Anterior cingulate cortex (tissue), 58 donors: ENCODE measurements at places on chromosomes 6 and 20.

- DNase-seq, result no peak
Measured at GRCh38 chr20:56429502-56429901, 17.4 kb downstream of the CASS4 start.

DNA sequence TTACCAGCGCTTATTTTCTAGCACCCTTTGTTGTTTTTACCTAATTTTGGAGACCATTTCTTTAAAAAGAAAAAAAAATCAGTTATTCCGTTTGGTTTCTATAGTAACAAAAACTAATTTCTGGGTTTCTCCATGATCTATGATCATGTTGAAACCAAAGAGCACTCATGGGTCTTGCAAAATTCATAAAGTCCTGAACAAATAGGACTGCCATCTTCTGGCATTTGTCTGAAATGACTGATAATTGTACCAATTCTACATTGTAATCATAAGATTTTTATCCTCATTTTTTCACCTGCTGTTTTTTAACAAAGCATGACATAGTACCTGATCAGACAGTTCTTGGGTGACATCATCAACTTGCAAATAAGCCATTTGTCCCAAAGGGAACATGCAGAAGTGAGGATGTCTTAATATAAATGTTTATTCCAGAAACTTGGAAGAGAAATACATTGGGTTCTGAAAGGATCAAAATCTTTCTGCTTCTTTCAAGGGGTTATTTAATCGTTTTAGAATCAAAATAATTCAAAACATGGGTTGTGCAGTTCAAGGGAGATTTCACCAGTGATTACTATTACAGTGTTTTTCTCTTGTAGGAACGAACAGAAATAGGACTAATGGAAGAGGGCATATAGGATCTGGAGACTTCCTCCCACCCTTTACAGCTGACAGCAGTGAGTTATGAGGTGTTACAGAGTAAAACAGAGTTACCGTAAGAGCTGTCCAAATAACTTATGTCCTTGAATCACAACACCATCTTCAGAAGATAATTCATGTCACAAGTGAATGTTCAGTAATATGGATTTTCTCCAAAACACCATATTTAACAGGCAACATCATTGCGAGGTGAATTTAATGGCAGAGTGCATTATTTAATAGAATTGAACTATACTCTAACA lies 87.1 kb upstream of the GJE1 start:
- no peak for DNase-seq

DNA sequence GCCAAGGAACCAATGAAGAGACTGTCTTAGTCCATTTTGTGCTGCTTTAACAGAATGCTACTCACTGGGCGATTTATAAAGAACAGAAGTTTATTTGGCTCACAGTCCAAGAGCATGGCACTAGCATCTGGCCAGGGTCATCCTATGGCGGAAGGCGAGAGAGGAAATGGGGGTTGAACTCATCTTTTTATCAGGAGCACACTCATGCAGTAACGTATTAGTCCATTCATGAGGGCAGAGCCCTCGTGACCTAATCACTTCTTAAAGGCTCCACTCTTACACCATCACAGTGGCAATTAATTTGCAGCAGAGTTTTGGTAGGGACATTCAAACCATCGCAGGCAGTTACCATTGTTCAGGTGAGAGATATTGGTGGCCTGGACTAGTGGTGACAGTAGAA lies 8.5 kb downstream of the ARFGEF2 start:
- no peak for DNase-seq

GRCh38 chr6:159902620-159903019 lies 11.8 kb downstream of the MAS1 start:
- DNase-seq, result no peak

DNA sequence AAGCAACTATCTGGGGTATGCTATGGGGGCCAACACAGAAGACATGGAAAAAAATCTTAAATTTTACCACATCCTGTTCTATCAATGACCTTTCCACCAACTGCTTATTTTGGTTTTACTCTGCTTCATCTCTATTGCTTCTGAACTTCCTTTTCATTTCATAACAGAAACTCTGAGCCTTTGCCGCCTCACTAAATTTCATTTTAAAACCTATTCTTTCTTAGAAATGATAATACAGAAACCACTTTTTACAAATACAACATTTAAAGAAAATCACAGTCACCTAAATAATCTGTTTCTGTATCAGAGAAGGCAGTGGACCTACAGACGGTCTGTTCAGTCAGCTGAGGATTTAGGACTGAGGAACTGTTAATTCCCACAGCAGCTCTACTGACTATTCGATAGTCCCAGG lies 117.5 kb downstream of the KCNQ5 start:
- no peak for DNase-seq

GRCh38 chr20:1469925-1470571 lies 3.4 kb upstream of the NSFL1C start:
- DNase-seq, result peak; percentile 12

GRCh38 chr20:58666702-58667101 lies 15.6 kb downstream of the STX16 start:
- DNase-seq, result no peak

DNA sequence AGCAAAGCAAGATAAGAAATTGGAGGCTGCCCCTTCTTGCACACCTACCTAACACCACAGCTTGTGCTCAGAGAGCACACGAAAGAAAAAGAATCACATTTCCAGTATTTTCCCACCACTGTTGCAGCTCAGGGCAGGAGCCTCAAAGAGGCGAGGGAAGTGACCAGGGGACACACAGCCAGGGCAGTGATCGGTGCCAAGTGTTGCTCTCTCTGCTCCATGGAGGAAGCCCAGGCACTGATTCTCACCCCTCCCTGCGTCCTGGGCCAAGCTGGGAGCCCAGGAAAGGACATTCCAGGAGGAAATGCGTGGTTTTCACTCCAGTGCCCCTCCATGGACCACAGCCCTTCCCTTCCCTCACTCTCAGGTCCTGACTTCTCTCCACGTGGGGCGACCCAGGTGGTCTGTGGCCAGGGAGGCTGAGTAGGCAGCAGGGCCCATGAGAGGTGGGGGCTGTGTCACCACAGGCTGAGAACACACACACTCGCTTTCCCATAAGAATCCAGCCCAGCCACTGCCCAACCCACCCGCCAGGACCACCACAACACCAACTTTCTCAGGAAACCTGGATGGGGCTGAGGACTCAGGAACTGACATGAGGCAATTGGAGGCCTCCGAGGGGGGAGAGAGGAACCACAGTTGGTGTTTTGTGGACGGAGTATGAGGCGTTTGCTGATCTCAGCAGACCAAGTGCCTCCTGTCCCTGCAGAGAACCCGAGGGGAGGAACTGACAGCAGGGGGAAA lies 81.7 kb upstream of the MAFB start:
- DNase-seq, result no peak

GRCh38 chr20:49569411-49570115 lies 1.6 kb upstream of the PTGIS start:
- no peak for DNase-seq

DNA sequence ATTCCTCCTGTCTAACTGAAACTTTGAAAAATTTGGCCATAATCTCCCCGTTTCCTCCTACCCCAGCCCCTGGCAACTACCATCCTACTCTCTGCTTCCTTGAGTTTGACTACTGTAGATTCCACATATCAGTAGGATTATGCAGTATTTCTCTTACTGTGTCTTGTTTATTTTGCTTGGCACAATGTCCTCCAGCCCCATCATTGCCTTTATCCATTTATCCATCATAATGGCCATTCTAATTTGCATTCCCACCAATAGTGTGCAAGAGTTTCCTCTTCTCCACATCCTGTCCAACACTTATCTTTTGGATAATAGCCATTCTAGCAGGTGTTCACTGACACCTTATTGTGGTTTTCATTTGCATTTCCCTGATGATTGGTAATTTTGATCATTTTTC lies 202.3 kb downstream of the THBS2 start:
- no peak for DNase-seq

- DNase-seq, result no peak
Measured at GRCh38 chr20:24951536-24952083, 2.5 kb downstream of the CST7 start.

DNA sequence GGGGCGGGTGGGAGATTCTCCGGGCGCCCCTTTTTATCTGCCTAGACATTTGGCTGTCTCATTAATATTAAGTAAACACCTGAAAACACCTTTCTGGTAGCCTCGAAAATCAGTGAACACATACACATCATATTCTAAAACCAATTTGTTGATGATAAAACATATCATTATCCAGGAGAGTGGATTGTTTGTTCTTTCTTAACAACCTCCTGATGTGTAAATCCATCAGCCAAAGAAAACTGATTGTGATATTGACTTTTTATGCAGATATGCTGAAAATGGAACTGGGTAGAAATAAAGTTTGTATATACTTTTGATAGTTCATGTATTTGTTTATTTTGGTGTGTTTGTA lies 75.7 kb downstream of the ADGRG6 start:
- no peak for DNase-seq

DNA sequence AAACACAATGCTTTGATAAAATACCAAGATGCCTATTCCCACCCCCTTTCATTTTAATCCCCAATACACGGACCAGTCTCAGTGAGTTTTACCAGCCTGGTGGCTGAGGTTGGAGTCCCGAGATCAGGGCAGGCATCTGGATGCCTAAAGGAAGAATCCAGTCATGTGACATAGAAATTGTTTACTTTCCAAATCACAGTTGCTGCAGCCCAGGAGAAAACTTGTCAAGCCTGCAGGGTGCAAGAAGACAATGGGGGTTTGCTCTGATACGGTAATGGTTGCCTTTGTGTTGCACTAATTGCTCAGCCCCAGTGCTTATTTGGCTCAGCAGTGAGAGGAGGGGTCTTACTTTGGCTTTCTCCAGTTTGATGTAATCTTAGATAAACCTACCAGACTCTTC lies 308.5 kb upstream of the POU3F2 start:
- no peak for DNase-seq

- no peak for DNase-seq
Measured at GRCh38 chr6:88722686-88723085, 240.7 kb downstream of the RNGTT start.

DNA sequence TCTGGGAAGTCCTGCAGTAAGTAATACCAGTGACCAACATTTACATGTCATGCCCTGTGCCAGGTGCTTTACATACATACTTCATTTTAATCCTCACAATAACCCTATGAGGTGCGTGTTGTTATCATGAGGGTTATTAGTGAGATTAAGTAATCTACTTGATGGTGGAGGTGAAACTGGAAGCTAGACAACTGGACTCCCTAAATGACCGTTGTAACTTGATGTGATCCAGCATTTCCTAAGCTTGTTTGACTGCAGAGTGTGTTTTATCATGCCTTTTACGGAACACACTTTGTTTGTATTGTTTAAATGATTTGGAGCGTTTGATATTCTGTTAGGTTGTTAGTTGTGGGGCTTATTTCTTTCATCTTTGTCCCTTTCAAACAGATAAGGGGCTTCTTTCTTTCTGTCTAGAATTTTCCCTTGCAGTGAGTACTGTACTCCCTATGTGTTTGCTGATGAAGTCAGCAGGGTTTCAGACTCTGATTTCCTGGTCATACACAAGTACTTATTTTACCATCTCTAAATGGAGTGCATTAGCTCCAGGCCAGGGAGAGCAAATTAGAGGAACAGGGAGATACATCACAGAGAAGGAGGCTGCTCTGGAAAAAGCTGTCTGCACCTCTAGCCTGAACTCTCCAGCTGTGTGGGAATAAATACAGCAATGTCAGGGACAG lies 29.7 kb downstream of the CHMP4B start:
- no peak for DNase-seq

DNA sequence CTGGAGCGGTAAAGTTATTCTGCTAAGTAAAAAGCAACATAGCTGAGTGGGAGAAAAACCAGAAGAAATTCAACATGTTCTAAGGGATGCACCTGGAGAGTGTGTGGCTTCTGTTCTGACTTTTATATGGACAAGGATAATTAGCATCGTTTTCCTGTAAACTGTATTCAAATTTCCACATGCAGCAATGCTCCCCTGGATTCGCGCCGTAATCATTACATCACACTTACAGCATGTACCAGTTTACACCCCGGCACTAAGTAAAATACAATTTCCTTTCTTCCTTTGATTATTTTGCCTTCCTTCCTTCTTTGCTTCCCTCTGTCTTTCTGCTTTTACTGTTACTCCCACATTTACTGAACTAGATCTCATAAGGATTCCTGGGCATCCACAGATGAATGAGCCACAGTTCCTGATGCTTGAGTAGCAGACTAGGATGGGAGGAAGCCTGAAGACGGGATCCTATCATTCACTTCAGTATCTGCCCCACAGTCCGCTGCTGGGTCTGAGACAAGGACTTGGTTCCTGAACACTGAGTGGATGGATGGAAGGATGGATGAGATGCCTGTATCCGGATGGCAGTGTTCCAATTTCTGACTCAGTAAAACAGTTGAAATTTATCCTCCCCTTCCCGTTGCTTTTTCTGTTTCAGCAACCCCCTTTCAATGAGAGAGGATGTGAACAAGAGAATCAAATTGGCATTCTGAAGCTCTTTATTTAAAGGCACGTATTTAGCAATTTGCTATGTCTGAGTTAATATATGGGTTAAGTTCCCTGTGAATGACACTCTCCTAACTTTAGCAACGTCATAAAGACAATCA lies 174.6 kb downstream of the GJA10 start:
- DNase-seq, result no peak

DNA sequence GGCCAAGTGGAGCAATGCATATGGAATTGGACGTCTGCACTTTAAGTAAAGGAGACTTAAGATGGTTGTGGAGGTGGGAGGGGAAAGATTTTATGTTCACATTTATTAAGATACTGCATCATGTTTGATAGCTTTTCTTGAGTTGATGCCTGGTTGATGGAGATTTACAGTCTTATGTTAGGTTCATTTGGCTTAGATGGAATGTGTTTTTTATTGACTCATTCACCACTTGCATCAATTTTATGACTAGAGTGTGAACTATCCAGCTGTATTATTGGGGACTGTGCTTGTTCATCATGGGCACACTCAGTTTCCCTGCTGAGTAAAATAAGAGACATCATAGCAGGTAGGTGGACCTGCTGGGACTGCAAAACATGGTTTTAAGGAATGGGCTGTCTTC lies 91.2 kb upstream of the SCP2D1 start:
- DNase-seq, result no peak

- DNase-seq, result no peak
Measured at GRCh38 chr20:55253781-55254180, 751.5 kb downstream of the CBLN4 start.

DNA sequence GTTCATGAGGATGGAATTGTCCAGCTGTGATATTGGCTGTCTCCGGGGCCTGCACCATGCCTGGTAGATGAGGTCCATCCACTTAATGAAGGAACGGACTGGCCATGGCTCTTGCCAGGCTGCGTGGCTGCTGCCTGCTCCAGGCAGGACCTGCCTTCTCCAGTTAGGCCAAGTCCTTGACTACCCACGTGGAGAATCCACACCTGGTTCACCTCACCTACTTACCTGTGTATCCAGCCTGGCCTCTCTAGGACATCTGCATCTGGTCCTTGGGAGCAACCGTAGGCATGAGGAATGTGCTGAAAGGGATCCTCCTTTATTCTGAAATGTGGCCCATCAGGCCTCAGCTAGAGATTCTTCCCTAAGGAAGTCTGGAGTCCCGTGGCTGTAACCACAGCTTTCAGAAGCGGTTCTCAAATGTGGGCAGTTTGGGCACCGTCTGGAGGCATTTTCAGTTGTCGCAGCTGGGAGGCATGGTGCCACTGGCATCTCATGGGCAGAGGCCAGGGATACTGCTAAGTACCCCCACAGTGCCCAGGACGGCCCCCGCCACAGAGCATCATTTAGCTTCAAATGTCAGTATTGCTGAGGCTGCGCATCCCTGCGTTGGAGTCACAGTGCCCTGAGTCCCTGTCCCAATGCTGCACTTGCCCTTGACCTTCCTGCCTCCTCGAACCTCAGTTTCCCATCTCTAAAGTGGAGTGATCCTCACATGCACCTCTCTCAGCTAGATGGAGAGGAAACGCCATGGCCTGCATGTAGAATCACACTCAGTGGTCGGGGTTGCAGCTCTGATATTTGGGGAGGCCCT lies 67.5 kb downstream of the PHACTR3 start:
- no peak for DNase-seq
